LHCN-M2 (cell line): ENCODE measurements at places on chromosomes 3 and 15. TPM values are rescaled to one million over a fixed set of nuclear protein-coding genes. Genes with fewer than 3 reads are reported as not detected.

DNA sequence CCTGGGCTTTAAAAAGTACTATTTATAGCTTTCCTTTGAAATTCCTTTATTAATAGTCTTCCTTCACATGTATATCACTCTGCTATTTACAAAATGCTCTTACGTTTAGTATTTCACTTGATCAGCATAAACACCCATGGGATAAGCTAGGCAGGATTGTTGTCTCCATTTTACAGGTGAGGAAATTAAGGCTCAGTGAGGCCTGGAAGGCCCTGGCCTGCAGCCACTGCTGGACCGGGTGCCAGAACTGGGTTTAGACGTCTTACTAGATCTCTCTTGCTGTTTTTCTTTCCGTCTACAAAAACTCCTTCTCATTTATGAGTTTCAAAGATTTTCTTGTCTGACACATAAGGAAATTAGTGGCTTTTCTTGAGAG, 236.4 kb downstream of the LPP start:
- DNase-seq, result no peak

- DNase-seq, result no peak
Observed at GRCh38 chr3:114427285-114428043, 133.6 kb downstream of the TIGIT start.

The SEC62 gene
- 32.1 and 35.8 TPM in 2 replicates for total RNA-seq

DNA sequence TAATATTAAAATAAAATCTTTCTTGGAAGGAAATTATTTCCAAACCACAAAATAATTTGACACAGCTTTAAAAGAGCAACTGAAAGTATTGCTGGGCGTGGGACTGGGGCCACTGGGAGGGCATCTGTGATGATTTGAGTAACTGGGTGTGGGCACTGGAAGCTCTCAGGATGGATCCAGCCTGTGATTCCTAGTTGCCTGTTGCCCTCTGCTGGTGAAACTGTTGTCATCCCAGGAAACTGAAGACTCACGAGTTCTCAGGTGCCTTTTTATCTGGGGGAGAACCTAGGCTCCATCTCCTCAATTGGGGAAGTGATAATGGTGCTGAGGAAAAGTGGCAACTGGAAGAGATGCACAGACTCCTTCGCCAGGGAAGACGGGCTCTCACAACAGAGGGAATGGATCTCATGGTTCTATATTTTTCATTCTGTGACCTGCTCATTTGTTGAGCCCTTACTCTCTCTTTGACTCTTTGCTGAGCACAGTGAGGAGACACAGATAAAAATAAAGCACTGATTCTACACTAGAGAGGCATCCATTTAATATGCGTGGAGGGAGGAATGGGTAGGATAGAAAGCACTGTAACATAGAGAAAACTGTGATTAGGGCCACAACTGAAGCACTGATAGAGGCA, 61.6 kb downstream of the TPRG1 start:
- peak; percentile 62 for DNase-seq

- DNase-seq, result no peak
Observed at GRCh38 chr3:114089675-114090074, 33.1 kb downstream of the QTRT2 start.

- DNase-seq, result no peak
Observed at GRCh38 chr15:29541309-29541708, 271.7 kb upstream of the NSMCE3 start.

DNA sequence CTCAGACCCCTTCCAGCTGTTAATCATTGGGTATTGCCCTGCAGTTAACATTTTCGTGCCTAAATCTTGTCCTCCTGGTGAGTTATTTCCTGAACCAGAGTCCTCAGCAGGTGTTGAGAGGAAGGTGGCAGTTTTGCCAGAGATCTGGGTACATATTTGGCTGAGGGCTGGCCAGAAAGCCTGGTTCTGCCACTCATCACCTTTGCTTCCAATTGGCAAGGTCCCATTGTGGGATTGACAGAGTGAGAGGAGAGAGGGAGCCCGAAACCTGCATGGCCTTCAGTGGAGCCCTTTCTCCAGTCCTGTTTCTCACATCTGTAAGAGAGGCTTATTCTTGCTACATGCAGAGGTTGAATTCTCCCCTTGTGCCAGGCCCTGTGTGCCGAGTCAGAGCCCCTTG, 8.9 kb upstream of the TKT start:
- no peak for DNase-seq

The RTP3 gene
- not detected in 2 replicates for total RNA-seq

DNA sequence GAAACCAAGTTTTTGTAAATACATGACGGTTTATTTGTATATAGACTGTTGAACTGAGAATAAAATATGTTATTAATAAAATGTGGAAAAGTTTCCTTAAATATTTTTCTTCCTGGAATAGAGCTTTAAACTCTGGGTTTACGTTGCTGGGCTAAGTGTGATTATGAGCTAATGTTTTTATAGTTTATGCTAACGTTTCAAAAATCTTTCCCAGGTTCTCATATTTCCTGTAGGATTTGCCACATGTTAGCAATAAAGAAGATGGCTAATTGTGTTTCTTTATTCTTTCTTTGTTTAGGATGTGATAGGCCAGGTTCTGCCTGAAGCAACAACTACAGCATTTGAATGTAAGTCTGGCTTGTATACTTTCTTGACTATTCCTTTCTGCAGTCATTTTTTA, 7.2 kb downstream of the MAP2K5 start:
- DNase-seq, result no peak

DNA sequence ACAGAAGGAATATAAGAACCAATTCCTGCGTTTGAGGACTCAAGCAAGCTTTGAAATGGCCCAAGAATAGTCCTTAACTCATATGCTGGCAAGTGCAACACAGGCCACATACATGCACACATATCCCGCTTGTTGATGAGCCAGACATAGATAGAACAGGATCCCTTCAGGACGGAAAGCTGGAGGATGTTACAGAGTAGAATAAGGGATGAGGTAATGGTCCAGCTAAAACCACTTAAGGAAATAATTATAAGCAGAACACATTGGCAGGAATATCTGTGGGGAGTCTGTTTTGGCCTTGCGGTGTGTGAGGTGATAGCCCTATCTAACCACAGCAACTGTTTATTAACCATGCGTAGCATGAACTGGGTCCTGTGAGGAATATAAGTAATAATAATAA, 25.0 kb downstream of the SCG3 start:
- peak; percentile 16 for DNase-seq

The CTXN2 gene
- not detected in 2 replicates for total RNA-seq

DNA sequence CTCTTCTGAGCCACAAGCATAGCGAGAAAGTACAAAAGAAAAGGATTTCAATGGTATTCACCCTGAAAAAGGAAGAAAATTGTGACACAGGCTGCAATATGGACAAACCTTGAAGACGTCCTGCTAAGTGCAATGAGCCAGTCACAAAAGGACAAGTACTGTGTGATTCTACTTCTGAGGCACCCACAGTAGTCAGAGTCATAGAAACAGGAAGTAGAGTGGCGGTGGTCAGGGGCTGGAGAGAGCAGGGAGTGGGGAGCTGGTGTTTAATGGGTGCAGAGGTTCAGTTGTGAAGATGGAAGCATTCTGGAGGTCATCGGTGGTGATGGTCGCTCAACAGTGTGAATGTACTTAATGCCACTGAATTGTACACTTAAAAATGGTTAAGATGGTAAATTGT, 180.5 kb downstream of the APBA2 start:
- no peak for DNase-seq

The KIF7 gene
- total RNA-seq, result 11.1 and 14.1 TPM in 2 replicates

DNA sequence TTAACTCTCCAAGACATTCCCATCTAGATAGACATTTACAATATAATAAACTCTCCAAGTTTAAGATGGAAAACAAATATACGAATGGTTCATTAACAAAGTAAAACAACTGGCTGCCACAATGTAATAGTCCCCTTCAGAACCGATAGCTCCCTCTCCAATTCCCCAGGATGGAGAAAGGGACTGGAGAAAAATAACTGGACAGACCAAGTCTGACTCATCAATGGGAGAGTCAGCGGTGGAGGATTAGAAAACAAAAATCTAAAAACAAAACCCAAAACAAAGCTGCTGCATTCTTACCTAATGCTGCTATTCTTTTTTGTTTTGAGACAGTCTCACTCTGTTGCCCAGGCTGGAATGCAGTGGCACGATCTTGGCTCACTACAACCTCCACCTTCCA, 468.1 kb downstream of the SHQ1 start:
- peak; percentile 74 for DNase-seq

The SLC22A14 gene
- not detected in 2 replicates for total RNA-seq

The TMEM108 gene
- total RNA-seq, result 5.8 and 9.4 TPM in 2 replicates

DNA sequence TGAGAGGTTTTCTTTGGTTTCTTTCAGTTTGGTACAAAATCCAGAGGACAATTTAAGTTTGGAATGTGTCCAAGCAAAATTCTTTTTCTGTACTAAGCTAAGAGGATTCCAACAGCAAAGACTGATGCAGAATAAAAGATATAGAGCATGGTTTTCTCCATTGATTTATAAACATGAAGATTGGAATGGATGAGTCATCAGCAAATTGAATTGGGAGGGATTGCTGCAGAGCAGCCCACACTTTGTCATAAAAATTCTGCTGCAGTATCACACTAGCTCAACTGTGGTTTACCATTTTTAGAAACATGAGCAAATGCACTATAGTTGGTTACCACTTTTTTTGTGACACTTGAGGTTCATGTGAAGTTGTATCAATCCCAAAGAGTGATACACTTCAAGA, 16.1 kb upstream of the LARP6 start:
- DNase-seq, result peak; percentile 67

DNA sequence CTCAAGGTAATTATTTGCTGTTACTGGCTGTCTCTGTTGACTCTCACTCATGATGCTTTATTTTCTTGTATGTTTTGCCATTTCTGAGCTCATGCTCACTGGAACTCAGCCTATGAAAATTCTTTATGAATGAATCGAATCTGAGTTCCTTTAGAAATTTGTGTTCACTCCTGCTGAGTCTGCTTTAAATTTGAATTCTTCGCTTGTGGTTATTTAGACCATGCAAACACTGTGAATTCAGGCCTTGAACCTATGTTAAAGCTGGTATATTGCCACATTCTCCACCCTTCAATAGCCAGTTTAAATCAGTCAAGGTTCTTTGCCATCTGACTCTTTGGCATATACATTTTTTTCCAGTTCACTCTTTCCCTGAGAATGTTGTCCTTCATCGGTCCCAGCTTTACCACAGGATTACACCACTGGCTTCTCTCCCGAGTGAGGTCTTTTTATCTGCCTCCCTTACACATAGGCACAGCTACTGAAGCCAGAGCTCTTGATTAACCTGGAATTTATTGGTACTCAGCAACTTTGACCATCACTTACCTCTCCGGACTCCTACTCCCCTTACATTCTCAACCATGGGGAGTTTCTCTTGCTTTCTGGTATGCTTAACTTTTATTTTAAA, 400.6 kb downstream of the VPS13C start:
- peak; percentile 5 for DNase-seq

DNA sequence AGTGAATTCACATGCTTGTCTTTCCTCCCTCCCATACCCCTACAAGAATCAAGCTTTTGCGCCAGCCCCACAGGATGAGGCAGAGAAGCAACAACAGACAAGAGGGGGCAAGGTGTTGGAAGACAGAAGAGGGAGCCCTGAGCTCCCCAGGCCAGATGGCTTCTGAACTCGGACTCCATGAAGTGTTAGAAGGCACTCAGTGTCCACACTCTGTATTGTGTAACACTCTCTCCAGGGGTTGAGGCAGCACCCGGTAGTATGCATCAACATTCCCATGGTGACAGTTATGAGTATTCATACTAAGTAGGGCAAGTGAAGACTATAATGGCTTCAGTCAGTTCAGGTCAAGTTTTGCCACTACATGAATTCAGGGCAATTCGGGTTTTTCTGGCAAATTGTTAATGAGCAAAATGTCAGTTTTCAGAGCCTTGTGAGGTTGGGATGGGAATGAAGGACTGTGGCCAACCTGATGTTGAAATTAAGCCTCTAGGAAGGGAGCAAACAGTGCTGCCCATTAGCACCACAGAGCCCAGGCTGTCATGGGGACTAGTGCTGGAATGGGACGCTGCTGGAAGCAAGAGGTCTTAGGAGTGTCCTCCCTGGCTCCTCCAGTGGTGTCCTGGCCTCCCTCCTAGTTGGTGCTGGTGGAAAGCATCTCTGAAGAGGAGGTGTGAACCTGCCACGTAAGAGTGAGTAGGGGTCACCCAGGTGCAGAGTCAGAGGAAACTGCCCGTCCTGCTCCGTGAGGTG, 79.4 kb downstream of the KLF15 start:
- no peak for DNase-seq

The TGM5 gene
- total RNA-seq, result 0.64 TPM in 1 of 2 replicates, not detected in the other

DNA sequence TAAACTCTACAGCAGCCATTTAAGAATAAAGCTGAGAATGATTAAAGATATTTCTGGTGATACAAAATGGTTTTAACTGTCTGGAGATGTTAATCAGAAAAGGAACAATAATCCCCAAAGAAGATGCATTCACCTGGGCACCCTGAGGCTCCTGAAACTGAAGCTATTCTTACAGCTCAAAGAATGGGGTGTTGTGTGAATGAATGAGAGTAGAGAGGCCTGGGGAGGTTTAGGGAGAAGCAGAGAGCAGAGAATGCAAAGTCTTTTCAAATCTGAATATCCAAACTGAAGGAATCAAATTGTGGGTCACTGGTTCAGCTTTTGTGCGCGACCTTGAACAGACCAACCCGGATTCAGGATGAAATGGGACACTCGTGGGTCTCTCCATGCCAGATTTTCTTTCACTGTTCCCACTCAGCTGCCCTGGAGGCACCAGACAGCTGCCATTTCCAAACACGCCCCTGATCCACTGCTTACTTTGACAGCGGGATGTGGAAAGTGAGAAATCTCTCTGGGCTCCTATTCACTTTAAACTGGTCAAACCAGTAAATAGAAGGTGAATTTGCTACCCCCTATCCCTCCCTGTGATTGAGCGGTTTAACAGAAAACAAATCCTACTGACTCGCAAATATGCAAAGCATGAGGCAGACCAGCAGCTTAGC, 485.5 kb upstream of the THBS1 start:
- peak; percentile 18 for DNase-seq

DNA sequence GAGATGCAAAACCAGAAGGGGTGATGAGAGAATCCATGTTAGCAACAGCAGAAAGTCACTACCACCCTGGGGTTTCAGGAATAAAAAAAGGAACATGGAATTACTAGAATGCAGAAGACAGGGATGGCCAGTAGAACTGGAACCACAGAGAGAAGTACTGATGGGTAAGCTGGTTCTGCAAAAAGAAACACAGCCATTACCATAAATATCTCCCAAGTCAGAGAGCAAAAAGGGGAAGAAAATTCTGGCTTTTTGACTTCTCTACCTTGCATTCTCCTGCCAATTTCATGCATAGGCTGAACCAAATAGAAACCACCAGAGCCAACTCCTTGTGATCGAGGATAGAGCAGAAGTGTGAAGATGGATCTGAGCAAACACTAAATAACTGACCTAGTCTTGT, 550.4 kb upstream of the NAALADL2 start:
- DNase-seq, result no peak

The TMC3 gene
- not detected in 2 replicates for total RNA-seq

The RASL12 gene
- total RNA-seq, result not detected in 2 replicates

DNA sequence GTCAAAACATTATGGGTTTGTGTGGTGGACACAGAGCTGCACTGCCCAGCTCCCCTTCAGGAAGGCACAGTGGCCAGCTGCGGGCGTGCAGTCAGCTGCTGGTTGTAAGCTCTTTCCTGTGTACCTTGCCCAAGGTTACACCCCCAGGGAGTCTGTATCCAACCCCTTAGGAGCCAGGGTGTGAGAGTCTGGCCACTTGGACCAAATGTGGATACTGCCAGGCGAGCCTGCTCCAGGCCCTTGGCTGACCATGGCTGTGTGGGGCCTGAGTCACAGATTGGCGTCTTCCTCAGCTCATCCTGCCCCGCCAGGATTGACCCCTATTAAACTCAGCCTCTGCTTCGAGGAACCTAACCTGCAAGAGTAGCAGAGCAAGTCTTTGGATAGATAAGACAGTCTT, 56.9 kb downstream of the ABHD5 start:
- peak; percentile 53 for DNase-seq

The PRRT3 gene
- total RNA-seq, result 1.4 and 2.5 TPM in 2 replicates

- DNase-seq, result no peak
Observed at GRCh38 chr3:44021651-44022594, 219.8 kb upstream of the TOPAZ1 start.

The ITIH4 gene
- total RNA-seq, result 0.19 and 0.63 TPM in 2 replicates
